Brain (organoid and tissue), 16 donors: ENCODE measurements at places on chromosomes 1 and 21.

DNA sequence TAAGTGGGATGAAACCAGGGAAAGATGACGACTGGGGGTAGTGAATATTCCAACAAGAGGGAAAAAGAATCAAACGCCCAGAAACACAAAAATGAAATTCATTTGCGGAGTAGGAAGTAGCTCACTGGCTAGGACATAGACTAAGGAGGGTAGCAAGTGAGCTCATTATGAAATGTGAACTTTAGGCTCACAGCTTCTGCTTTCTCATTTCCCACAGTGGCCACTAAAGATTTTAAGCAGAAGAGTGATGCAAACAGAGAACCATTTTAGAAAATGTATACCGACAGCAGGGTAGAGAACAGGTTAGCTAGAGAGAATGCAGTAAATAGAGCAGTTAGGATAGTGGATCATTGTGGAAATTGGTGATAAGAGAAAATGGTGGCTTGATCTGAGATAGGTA, 3.5 kb downstream of the CD48 start:
- DNase-seq, result no peak

GRCh38 chr1:2823921-2824610, 22.6 kb upstream of the TTC34 start:
- DNase-seq, result no peak

- peak; percentile 70 for DNase-seq
Observed at GRCh38 chr1:53878492-53879105, 11.0 kb downstream of the YIPF1 start.

DNA sequence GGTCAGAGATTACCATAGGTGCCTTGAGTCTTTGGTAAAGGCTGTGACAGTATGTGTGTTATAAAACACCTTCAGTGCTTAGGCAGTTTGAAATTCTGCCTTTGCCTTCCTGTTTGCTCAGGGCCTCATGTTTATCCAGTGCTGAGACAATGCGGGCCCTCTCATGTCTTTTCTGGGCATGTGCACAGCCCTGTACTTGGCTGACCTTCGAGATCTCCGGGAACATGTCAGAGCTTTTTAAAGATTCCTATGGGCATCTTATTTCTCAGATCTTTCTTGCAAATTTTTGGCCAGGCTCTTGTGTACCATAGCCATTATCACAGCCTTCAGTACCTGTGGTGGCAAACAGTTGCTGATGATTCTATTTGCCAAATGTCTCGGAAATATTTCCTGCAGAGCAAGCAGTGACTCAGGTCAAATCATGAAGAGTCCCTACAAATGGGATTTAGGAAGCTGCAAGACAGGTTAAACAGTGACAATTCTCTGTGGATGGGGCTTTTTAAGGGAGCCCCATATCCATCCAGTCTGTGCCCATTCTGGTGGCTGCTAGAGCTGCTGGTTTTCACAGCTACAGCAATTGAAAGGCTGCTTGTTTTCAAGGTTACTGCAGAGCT, 42.1 kb downstream of the HOOK1 start:
- no peak for DNase-seq

- no peak for DNase-seq
Observed at GRCh38 chr1:241976229-241976628, 18.7 kb downstream of the BECN2 start.

GRCh38 chr1:203652724-203653461, 26.3 kb downstream of the ATP2B4 start:
- no peak for DNase-seq

DNA sequence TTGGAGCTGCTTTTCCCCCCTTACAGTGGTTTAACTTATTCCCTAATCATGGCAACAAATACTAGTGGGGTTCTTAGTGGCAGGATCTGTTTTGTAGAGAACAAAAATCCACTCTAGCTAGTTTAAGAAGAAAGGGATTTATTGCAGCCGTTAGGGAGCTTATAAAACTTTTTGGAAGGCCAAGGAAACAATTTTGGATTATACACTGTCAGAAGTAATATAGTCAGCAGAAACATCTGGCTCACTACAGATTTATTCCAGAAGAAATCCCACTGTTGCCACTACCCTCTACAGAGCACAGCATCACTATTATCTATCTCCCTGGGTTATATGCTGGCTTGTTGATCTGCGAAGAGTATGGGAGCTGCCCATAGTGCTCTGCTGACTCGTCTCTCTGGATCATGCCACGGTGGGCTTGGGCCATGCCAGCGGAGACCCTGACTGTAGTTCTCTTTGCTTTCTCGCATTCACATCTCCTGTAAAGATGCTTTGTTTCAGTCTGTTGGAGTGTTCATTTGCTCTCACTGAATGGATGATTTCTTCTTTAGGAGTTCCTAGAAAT, 107.5 kb downstream of the ODF2L start:
- no peak for DNase-seq

- no peak for DNase-seq
Observed at GRCh38 chr1:183077097-183077496, 53.9 kb downstream of the LAMC1 start.

GRCh38 chr1:101055623-101056022, 30.0 kb upstream of the DPH5 start:
- no peak for DNase-seq

GRCh38 chr1:198848649-198849048, 209.8 kb downstream of the PTPRC start:
- no peak for DNase-seq

DNA sequence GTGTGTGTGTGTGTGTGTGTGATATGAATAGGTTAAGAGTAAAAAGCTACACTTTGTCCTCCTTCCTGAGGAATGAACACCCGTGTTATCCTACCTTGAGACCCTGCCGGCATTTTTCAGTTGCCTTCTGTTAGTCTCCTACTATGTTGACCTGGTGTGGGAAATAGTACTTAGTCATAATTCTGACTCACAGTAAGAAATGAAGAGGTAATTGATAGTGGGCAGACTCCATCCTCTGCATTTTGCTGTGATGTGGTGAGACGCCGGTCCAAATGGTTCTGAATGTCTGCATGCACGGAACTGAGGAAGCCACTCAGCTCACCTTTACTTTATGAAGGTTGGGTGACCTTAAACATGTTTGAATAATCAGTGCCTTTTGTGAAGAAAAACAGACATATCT, 12.6 kb downstream of the CD101 start:
- DNase-seq, result no peak

- DNase-seq, result no peak
Observed at GRCh38 chr1:102185260-102185659, 188.5 kb upstream of the OLFM3 start.

- no peak for DNase-seq
Observed at GRCh38 chr1:198162091-198162767, 5.4 kb downstream of the NEK7 start.

- no peak for DNase-seq
Observed at GRCh38 chr21:45210461-45210983, 77.2 kb downstream of the POFUT2 start.

DNA sequence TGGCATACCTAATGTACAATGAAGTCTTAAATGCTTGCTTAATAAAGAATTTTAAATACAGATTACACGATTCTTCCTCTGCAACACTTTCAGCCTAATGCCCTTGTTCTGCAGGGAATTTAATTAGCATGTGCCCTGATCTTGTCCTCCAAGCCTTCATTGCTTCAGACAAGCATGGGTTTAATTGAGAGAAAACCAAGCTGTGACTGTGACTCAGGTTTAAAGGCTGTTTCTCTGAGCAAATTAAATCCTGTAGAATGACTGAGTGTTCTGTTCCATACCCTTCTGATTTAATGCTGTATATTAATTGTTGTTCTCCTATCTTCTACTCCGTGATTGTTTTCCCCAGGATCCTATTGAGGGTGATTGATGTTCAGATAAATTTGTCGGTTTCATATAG, 269.0 kb upstream of the PRMT6 start:
- peak; percentile 20 for DNase-seq

GRCh38 chr1:20439282-20439681, 46.7 kb downstream of the CAMK2N1 start:
- no peak for DNase-seq

- no peak for DNase-seq
Observed at GRCh38 chr1:230002164-230002803, 64.8 kb upstream of the GALNT2 start.

DNA sequence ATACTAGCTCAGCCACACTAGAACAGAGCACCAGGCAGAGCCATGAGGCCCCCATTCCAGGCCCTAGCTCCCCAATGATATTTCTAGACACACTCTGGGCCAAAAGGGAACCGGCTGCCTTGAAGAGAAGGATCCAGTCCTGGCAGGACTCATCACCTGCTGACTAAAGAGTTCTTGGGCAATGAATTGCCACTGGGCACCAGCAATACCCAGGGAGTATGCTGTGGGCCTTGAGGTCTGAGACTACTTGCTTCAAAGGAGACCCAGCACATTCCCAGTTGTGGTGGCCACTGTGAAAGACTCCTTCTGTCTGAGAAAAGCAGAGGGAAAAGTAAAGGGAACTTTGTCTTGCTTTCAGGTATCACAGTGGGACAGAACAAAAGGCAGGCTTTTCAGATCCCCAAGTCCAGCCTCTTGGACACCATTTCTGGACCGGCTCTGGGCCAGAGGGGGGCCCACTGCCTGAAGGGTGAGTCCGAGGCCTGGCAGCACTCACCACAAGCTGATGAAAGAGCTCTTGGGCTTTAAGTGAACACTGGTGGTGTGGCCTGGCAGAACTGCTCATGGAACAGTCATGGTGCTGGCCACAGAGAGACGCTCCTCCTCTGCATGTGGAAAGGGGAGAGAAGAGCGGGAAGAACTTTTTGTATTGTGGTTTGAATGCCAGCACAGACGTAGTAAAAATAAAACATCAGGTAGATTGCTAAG, 72.5 kb downstream of the CDC42BPA start:
- no peak for DNase-seq

DNA sequence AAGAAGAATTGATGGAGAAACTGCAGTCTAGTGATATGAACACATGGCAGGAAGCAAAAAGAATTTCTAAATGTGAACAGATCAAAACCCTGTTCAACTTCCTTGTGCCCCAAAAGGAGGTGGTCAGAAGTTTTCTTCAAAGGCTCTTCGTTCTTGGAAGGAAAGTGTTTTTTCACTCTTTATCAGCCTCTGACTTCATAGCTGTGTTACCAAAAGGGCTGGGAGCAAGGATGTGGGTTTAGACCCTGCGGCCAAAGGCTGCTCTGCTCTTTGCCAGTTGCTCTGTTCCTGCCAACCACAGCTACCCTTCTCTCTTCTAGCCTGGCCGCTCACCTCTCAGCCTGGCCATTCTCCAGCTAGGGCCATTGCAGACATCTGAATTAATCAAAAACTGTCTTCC, 53.8 kb downstream of the PTGER3 start:
- DNase-seq, result no peak

DNA sequence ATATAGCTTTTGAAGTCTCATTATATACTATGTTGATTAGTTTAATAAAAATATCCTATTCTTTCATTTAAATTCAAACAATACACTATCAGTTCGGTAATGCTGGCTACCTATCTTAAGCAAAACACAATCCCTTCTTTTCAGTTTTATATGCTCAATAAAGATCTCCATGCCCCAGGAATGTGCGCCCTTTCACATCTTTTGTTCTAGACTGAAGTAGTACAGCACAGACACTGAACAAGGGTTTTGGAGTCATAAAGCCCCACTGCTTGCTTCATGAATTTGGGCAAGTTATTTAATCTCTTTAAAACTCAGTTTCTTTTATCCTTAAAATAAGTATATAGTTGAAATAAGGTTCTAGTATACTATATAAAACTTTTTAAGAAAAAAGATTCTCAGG, 22.4 kb downstream of the SYDE2 start:
- no peak for DNase-seq

DNA sequence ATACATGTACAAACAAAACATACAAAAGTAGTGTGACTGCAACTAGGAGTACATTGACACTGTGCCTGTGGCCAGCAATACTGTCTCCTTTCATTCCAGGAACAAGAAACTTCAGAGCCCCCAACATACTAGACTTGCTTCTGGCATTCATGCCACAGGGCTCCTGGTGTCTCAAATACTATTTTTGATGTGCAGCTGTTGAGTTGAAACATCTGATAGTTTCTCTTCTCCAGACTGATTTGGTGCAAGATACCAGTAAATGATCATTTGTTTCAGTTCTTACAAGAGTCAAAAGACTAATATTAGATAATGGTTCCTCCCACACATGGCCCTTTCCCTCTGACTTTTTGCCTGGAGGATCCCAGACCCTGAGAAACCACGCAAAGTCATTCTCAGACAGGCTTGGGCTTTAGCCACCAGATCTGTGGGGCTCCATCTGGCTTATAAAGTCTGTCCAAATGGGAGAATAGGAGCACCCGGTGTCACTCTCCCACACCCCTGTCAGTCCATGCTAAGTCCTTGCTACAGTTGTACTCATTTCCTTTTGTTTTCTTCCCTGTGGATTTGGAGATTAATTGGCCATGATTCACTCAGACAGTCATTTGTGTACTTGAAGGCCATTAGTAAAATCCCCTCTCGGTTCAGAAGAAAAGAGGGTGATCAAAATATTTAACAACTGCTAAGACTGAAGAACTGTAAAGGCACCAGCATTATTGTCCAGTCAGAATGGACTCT, 163.5 kb upstream of the RUNX1 start:
- DNase-seq, result no peak

DNA sequence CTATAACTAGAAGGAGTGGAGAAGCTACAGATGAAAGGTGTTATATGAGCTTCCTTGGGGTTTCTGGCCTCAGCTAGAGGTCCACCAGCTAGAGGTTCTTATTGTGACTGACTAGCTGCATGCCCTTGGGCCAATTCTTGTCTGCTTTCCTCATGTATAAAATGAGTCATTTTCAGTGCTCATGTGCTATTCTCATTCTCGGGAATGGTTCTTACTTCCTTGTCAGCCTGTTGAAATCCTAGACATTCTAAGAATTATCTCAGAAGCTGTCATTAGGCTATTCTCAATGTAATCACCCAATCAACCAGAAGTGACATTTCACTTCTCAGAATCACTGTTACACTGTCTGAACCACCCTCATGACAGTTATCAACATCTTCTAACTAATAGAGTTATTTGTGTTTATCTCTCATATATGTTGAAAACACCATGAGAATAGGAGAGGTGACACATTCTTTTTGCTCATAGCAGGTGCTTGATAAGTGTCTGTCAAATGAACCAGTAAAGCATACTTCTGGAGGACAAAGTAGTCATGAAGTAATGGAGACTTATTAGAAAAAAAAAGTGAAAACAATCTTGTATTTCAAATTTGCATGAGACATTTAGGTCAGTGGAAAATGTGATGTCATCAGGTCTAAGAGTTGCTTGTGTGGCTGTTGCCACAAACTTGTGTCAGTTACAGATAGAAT, 122.8 kb upstream of the IVNS1ABP start:
- DNase-seq, result no peak

GRCh38 chr1:147895123-147895522, 7.5 kb upstream of the GJA8 start:
- DNase-seq, result no peak

- no peak for DNase-seq
Observed at GRCh38 chr21:44637018-44637850, at the start of gene KRTAP10-10. TSS of gene KRTAP10-10 (plus strand) at chr21:44637356. CDS start at chr21:44637418, 62 bp downstream.

- DNase-seq, result no peak
Observed at GRCh38 chr1:147769106-147769505, 8.7 kb upstream of the GJA5 start.

- DNase-seq, result no peak
Observed at GRCh38 chr1:11648732-11649158, 5.5 kb downstream of the FBXO2 start.

- DNase-seq, result no peak
Observed at GRCh38 chr1:84800090-84801073, 92.6 kb downstream of the LPAR3 start.
